ENCODE measurements at places on chromosomes 4 and X. TPM values are rescaled to one million over a fixed set of nuclear protein-coding genes. Genes with fewer than 3 reads are reported as not detected.

CLGN gene
- 7.2 TPM for total RNA-seq

RPS6KA6 gene
- total RNA-seq, result 15.7 TPM

H2BW2 gene
- not detected for total RNA-seq

GRCh38 chr4:141570290-141570689 lies 66.1 kb upstream of the IL15 start:
- no peak overlapping the region for H3K27ac ChIP-seq
- no peaks in the 10 kb centered on the region for H3K36me3 ChIP-seq
- H3K27me3 ChIP-seq, result no peaks in the 10 kb centered on the region
- H3K4me3 ChIP-seq, result no peak overlapping the region
- DNase-seq, result no peak

MAGEA11 gene
- not detected for total RNA-seq

GRCh38 chr4:53490965-53491622 lies 100.2 kb downstream of the LNX1 start:
- no peaks in the 10 kb centered on the region for H3K36me3 ChIP-seq
- peak; percentile 55 for DNase-seq
- H3K27ac ChIP-seq, result no peak overlapping the region

DNA sequence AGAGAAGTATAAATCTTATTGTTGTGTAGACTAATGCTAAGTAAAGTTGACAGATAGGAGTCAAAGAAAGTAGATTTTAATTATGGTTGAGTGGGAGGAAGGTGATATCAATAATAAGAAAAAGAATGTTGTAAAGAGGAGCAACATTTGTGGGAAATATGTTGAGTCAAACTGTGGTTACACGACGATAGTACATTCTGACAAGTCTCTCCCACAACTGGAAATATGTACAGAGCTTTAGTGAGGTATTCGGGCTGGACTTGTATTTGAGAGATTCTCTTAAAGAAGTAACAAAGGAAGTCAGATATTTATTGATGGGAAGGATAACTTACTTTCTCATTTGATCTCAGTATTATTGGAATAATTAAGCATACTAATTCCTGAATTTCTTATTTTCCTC lies 525.3 kb upstream of the MAGEB2 start:
- H3K4me3 ChIP-seq, result no peak overlapping the region
- DNase-seq, result no peak
- H3K27me3 ChIP-seq, result no peaks in the 10 kb centered on the region
- no peaks in the 10 kb centered on the region for H3K4me1 ChIP-seq
- no peaks in the 10 kb centered on the region for H3K36me3 ChIP-seq

DNA sequence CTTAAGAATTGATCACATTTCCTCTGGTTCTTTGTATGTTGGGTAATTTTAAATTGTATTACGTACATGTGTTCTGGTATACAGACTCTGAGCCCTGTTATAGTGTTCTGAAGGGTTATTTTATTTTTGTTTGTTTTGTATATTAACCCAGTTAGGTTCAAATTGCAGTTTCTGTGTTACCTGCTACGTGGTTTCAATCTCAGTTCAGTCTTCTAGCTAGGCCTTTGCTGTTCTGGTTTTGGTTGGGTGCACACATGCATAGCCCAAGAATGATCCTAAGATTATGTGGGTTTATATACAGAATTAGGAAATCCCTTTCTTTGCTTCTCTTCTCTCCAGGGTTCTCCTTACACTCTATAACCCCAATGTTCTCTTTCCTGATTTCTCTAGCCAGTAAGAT lies 161.0 kb downstream of the PPP1R2C start:
- DNase-seq, result no peak
- H3K4me1 ChIP-seq, result no peaks in the 10 kb centered on the region

DNA sequence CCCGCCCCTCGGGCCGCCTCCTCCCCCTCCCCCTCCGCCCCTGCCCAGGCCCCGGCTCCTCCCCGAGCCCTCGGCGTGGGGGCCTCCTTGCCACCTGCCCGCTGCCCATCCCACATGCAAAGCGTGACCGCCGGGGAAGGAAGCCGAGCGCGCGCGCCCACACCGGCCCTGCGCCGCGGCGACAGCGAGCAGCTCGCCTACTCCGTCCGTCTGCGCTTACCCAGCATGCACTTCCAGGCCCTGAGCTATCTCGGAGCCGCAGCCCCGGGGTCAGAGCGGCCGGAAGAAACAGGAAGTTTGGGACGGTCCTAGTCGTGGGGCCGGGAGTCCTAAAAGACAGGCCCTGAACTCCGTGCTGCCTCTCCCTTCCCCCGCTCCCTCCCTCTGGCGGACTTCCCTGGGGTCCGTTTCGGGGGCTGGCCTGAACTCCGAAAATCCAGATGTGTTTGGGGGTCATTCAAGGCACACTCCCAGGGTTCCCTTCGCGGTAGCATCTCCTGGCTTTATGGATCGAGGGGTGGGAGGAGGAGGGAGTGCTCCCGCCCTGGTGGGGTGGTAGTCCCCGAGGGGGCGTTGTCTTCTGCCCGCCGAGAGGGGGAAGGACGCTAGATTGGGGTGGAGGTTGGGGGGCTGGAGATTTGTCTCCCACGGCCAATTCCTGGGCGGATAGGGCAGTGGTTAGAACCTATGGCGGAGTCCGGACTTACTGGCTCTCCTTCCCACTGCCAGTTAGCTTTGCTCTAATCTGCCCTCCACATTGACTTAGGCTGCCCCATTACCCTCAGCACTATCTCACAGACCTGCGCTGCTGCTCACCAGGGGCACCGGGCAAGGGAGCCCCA lies 25.0 kb upstream of the BCORL1 start:
- peaks cover 69% of the 10 kb centered on the region for H3K27me3 ChIP-seq
- DNase-seq, result peak; percentile 87
- H3K36me3 ChIP-seq, result no peaks in the 10 kb centered on the region
- H3K4me3 ChIP-seq, result peak overlapping the region; percentile 70
- no peaks in the 10 kb centered on the region for H3K4me1 ChIP-seq

DNA sequence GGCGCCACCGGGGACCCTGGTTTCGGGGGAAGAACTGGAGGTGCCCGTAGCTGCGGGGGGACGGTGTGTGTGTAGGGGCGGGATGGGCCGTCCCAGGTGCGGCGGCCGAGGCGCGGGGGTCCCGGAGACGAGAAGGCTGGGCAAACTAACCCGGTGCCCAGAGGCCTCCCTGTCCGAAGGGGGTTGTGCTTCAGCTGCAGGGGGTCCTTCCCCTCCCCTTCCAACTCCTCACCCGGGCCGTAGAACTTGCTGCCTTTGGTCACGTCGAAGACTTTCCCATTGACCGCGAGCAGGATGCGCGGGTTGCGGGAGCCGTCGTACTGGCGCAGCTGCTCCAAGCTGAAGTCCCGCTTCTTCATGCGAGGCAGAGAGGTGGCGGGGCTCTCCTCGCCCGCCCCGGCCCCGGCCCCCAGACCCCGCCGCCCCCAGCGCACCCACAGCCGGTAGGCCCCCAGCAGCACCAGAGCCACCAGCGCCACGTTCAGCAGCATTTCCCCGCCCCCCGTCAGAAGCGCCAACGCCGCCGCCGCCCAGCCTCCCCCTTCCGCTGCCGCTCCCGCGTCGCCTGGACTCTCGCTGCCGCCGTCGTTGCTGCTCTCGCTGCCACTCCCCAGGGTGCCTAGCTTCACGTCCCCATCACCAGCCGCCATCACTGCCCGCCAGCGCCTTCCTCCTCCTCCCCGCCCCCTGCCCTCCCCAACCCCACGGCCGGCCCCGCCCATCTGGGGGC lies at the start of gene PGRMC2:
PGRMC2 (minus strand) TSS at position 673 of the 730 bp plus-strand sequence; CDS start at position 650, 23 bp downstream.
- peak within 1 kb of the TSS; percentile 96 for H3K4me3 ChIP-seq
- peaks cover 5% of the 10 kb centered on the region for H3K4me1 ChIP-seq
- peak within 1 kb of the TSS; percentile 97 for H3K27ac ChIP-seq
- peaks cover 25% of the 10 kb centered on the region for H3K36me3 ChIP-seq
- no peaks in the 10 kb centered on the region for H3K27me3 ChIP-seq

DNA sequence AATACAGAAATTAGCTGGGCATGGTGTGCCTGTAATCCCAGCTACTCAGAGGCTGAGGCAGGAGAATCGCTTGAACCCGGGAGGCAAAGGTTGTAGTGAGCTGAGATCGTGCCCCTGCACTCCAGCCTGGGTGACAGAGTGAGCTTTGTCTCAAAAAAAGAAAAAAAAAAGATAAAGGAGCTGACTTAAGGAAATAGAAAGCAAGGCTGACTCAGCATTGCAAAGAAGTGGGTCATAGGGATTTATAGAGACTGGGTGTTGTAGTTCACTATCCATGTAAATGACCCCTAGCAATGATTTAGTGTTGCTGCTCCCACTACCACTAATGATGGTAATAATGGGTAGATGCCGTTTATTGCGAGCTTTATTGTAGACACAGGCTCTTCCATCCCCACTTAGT lies 47.6 kb downstream of the ADD1 start:
- no peaks in the 10 kb centered on the region for H3K27me3 ChIP-seq
- H3K4me1 ChIP-seq, result no peaks in the 10 kb centered on the region
- H3K4me3 ChIP-seq, result no peak overlapping the region
- H3K36me3 ChIP-seq, result peaks cover 75% of the 10 kb centered on the region
- no peak overlapping the region for H3K27ac ChIP-seq

- no peaks in the 10 kb centered on the region for H3K36me3 ChIP-seq
- no peak overlapping the region for H3K27ac ChIP-seq
- H3K27me3 ChIP-seq, result no peaks in the 10 kb centered on the region
- no peak overlapping the region for H3K4me3 ChIP-seq
Observed at GRCh38 chr4:99180382-99181070, 36.4 kb upstream of the ADH4 start.

MAGEC2 gene
- total RNA-seq, result not detected

DNA sequence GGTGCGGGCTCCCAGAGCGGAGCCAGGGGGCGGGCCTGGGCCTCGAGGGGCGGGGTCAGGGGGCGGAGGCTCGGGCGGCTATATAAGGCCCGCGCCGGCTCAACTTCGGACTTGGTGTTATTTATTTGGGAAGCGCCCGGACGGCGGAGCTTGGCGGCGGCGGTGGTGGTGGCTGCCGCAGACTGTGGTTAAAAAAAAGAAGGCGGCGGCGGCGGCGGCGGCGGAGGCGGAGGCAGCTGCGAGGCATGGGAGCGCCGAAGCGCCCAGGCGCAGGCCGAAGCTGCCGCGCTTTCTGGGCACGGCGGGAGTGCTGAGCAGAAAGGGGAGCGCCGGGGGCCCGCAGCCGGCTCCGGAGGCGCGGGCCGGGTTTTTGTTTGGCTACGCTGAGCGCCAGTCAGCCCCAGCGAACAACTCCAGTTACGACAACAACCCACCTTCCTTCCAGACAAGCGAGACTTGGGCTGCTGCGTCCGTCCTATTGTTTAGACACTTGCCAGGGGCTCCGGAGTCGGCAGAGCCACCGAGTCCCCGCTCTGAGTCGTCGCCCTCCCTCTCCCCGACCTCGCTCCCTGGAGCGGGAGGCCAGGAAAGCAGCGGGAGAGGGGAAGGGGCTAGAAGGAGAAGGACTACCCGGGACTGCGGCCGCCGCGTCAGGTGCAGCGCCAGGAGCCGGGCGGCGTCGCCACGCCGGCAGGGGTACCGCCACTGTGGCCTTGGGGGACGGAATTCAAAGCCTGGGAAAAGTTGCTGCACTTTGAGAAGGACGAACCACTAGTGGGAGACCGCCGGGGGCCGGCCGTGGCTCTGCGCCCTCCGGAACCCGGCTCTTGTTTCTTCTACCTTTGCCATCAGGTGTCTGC lies at the start of gene SLIT2:
SLIT2 (plus strand) TSS at position 110 of the 860 bp plus-strand sequence. CDS start 1,911 bp downstream, outside the sequence.
- H3K36me3 ChIP-seq, result no peaks in the 10 kb centered on the region
- H3K27me3 ChIP-seq, result peaks cover 66% of the 10 kb centered on the region
- H3K4me1 ChIP-seq, result peaks cover 6% of the 10 kb centered on the region
- peak within 1 kb of the TSS; percentile 66 for H3K27ac ChIP-seq
- peak; percentile 96 for DNase-seq

GRCh38 chr4:108940149-108940548 lies 177.3 kb upstream of the ETNPPL start:
- no peak overlapping the region for H3K4me3 ChIP-seq
- DNase-seq, result peak; percentile 54
- H3K27ac ChIP-seq, result no peak overlapping the region
- no peaks in the 10 kb centered on the region for H3K36me3 ChIP-seq
- H3K27me3 ChIP-seq, result no peaks in the 10 kb centered on the region
- H3K4me1 ChIP-seq, result peaks cover 8% of the 10 kb centered on the region

DNA sequence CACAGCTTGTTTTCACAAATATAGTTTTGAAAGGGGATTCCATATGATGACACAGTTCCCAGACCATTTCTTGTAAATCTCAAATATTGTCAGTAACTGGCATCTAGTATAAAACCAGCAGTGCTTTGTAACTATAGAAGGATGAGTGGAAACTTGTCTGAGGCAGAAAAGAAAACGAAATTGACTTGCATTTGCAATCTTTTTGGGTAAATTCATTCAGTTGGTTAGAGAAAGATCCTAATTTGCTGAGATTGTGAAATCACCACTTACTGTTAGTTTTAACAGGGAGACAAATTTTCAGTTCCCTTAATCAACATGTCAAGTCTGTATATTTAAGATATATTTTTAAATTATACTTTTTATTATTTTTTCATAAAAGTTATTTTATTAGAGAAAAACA lies 71.5 kb upstream of the VEGFC start:
- H3K27ac ChIP-seq, result no peak overlapping the region
- no peaks in the 10 kb centered on the region for H3K27me3 ChIP-seq
- no peaks in the 10 kb centered on the region for H3K36me3 ChIP-seq
- H3K4me1 ChIP-seq, result no peaks in the 10 kb centered on the region

DNA sequence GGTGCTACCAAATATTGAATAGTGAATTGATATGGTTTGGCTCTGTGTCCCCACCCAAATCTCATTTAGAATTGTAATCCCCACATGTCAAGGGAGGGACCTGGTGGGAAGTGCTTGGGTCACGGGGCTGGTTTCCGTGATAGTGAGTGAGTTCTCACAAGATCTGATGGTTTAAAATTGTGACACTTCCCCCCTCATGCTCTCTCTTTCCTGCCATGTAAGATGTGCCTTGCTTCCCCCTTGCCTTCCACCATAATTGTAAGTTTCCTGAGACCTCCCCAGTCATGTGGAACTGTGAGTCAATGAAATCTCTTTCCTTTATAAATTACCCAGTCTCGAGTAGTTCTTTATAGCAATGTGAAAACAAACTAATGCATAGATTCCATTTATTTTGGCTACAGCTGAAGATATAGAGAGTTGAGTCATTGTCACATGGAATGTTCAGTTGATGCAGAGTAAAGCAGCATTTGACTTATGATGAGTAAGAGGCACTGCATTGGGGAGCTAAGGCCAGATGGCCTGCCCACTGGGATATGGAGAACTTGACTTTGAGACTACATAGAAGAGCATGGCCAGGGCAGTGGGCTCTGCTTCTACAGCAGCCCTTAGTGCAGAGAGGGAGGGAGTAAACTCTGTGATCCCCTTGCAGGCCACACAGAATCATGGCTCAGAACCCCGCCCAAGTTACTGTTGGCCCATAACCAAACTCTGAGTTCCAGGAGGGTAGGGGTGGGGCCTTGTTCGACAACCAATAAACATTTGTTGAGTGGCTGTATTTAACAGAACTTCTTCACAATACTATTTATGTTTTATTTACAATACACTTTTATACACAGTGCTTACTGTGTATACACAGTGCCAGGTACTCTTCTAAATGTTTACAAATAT lies 34.2 kb downstream of the RAI2 start:
- H3K27me3 ChIP-seq, result no peaks in the 10 kb centered on the region
- H3K36me3 ChIP-seq, result no peaks in the 10 kb centered on the region
- H3K4me3 ChIP-seq, result no peak overlapping the region
- DNase-seq, result no peak
- no peaks in the 10 kb centered on the region for H3K4me1 ChIP-seq
- no peak overlapping the region for H3K27ac ChIP-seq

DNA sequence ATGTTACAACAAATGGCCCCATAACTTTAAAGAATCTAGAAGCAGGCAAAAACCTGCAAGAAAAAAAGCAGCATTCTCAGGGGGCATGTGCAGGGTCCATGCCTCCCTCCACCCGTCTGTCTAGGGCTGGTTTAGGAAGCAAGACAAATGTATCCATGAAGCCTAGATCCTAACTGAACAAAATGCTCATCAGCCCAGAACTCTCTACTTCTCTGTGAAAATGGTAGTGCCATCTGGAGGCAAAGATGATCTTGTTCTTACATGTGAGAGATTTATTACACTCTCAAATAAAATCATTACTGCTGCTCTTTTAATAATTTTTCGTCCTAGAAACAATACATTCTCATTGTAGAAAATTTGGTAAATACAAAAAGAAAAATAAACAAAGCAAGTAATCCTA lies 26.7 kb downstream of the NR3C2 start:
- no peaks in the 10 kb centered on the region for H3K27me3 ChIP-seq
- no peak overlapping the region for H3K4me3 ChIP-seq
- no peaks in the 10 kb centered on the region for H3K36me3 ChIP-seq
- H3K4me1 ChIP-seq, result no peaks in the 10 kb centered on the region
